ENCODE measurements at places on chromosomes 3 and 15. TPM values are rescaled to one million over a fixed set of nuclear protein-coding genes. Genes with fewer than 3 reads are reported as not detected.

Gene ITPKA
- polyA plus RNA-seq = not detected

DNA sequence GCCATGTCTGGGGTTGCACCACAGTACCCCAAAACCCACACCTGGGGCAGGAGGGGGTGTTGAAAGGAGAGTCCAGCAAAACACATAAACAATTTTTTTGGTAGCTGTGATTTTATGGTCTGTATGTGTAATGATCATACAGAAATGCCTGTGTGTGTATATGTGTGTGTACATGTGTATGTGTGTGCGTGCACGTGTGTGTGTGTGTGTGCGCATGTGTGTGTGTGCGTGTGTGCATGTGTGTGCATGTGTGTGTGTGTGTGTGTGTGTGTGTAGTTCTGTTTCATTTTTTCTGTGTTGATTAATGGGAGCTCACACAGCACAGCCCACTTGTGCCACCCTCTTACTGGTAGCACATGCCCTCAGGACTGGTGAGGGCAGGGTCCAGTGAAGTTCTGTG is 96.3 kb upstream of the OXTR start:
- no peak for DNase-seq

DNA sequence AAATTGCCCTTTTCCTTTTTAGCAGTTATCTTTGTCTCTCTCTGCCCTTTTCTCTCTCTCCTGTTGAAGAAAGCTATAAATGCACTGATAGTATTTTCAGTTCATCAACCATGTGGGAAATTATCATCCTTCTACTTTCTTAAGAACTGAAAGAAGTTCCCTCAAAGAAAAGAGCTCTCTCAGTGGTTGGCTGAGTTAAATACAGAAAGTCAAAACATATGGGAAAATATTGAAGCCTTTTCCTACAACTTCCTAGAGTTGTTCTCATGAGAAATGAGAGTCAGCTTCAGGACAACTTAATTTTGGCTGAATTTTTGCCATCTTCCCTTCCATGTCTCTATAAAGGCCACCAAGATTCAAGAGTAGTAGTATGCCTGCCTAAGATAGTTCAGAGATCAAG is 96.7 kb downstream of the NFKBIZ start:
- DNase-seq = no peak

GRCh38 chr15:100032358-100033085 is 299.3 kb upstream of the LYSMD4 start:
- no peak for DNase-seq

DNA sequence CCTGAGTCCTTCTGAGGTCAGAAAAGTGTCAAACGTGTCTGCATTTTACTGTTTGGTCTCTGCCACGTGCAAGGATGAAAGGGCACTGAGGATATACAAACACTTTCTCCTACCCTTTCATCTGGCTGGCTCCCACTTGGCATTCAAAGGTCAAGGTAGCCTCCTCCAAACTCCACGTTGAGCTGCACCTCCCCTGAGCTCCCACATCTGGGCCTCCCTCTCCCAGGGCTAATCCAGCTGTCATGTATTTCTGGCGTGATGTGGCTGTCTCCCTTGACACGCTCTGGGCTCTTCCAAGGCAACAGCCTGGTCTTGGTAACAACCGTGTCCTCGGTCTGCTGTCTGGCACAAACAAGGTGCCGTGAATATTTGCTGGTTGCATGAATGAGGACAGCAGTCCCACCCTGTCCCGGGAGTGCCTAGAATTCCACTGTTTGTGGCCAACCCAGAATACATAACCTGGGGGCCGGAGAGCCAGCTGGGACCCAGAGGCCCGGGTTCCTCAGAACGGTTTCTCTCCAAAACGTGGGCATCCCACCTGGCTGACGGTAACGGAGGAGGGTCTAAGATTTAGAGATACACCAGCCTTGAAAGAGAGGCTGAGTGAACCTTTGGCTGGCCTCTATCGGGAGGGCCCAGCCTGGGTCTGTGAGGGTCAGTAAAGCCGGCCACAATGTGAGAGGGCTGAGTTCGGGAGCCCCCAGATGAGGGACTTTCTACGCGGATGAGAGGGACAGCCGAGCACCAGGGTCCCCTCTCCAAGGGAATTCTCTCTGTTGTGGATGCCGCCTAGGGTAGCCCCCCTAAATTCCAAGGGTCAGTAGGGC is 767 bp downstream of the GLT8D1 start:
- DNase-seq = no peak

DNA sequence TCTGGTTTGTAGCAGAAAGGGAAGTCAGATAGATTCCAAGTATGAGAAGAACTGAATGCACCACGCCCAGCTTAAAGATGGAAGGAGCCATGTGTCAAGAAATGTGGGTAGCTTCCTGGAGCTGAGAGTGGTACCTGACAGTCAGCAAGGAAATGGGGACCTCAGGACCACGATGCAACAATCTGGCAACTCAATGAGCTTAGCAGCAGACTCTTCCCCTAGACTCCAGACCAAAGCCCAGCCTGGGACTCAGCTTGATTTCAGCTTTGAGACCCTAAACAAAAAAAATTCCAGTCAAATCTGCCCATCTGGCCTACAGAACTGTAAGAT is 24.4 kb downstream of the MIX23 start:
- no peak for DNase-seq
